ENCODE measurements at places on chromosomes 4 and X.

DNA sequence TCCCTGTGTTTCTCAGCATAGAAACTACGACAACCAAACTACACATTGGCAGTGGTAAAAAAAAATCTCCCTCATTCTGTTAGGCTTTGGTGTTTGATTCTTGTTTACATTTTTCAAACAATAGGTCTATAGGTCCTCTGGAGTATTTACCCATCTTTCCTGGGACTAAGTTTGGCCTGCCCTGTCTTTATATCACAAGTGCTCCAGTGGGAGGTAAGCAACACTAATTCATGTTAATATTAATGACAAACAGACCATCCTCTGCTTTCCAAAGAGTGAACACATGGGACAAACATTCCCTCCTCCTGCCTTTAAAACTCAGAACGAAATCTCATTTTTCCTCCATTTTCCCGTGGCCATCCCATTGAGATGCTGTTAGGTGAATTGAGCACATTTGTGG, 514.1 kb upstream of the INTU start:
- no peak for DNase-seq

DNA sequence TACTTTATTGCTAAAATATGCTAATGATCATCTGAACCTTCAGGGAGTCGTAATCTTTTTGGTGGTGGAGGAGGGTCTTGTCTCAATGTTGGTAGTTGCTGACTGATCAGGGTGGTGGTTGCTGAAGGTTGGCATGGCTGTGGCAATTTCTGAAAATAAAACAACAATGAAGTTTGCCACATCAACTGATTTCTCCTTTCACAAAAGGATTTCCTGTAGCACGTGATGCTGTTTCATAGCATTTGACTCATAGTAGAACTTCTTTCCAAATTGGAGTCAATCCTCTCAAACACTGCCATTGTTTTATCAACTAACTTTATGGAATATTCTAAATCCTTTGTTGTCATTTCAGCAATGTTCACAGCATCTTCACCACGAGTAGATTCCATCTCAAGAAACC, 19.3 kb downstream of the DDIT4L start:
- no peak for DNase-seq

DNA sequence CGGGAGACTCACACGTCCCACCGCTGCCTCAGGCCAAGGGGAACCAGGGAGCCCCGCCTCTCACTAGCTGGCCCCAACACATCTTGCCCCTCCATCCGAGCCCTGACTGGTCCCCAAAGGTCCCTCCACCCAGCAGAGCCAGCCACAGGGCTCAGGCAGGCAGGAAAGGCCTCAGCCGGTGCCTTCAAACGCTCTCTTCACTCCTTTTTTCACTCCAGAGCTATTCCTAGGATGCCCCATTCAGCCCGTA, 1.5 kb upstream of the ARHGAP4 start:
- DNase-seq, result no peak

DNA sequence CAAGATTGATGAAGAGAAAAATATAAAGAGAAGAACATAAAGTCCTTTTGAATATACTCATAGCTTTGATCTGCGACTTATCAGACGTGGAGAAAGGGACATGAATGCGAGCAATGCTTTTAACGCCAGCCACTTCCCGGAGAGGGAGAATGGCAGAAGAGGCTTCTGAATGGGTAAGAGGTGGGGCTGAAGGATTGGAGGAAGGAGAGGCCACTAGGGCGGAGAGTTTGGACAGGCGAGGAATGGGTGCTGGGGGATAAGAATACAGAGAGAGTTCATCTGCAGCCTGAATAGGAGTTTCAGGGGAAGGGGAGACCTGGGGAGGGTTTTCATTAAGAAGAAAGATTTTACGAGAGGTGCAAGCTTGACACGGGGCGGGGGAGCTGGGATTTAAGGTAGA, 2534.9 kb downstream of the PCDH7 start:
- DNase-seq, result no peak

DNA sequence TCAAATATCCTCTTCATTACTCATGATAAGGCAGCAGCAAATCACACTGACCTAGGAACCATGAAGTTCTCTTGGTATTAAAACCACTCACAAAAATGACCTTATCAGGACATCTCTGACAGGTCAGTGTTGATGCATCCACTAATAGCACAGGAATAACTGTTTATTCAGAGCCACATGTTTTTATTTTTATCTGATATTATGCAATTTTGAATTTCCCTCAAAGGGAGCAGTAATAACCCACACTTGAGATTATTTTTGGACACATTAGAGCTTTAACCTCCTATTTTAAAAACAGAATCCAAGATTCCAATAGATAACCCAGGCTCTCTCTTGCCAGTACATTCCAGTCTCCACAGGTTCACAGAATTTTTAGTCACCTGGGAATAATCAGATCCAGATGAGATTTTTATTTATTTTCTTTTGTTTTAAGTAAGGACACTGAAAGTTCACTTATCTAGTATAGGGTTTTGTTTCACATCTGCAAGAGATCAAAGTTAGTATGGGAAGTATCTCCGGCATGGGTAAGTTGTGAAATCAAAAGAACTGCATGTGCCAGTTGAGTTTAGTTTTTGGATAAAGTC, 36.3 kb upstream of the MYOZ2 start:
- DNase-seq, result peak; percentile 70

DNA sequence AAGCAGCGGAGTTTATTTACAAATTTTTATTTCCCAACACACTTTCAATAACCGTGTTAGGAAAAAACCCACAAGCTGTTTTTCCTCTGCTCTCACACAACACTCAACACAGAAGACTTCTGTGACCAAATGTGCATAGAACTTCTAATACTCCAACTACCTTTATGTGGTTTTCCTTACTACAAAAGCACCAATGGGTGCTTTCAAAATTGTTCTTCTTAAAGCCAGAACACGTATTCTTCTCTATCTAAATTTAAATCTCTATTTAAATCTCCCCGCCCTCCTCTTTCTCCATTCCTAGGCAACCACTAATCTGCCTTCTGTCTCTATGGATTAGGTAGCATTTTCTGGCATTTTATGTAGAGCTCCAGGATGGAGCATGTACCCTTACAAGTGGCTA, 90.0 kb downstream of the SHROOM2 start:
- DNase-seq, result no peak

DNA sequence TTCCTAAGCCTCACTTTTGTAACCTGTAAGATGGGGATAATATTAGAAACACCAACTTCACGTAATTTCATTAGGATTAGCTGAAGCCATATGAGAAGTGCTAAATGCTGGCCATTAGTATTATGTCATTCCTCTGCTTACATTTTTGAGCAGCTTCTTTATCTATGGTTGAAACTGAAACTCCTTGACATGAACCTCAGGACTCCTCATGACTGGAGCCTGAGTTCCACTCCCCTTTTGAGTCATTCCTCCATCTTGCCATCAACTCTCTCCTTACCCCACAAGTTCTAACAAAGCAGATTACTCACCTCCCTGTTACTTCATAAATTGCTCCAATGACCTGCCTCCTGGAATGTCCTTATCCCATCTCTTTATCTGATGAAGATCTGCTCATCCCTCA, 123.2 kb upstream of the KCNIP4 start:
- peak; percentile 20 for DNase-seq

DNA sequence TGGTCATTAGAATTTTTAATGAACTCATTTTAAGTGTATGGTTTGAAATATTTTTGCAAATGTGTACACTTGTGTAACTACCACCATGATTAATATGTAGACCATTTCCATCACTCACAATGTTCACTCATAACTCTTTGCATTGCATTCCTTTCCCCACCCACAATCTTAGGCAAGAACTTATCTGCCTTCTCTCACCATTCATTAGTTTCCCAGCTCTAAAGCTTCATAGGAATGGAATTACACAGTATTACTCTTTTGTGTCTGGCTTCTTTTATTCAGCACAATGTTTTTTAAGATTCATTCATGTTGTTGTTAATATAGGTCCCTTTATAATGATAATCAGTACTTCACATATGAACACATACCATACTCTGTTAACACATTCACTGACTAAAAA, 106.1 kb downstream of the ARAP2 start:
- peak; percentile 49 for DNase-seq

GRCh38 chr4:79927931-79928330, 145.1 kb downstream of the ANTXR2 start:
- DNase-seq, result no peak

DNA sequence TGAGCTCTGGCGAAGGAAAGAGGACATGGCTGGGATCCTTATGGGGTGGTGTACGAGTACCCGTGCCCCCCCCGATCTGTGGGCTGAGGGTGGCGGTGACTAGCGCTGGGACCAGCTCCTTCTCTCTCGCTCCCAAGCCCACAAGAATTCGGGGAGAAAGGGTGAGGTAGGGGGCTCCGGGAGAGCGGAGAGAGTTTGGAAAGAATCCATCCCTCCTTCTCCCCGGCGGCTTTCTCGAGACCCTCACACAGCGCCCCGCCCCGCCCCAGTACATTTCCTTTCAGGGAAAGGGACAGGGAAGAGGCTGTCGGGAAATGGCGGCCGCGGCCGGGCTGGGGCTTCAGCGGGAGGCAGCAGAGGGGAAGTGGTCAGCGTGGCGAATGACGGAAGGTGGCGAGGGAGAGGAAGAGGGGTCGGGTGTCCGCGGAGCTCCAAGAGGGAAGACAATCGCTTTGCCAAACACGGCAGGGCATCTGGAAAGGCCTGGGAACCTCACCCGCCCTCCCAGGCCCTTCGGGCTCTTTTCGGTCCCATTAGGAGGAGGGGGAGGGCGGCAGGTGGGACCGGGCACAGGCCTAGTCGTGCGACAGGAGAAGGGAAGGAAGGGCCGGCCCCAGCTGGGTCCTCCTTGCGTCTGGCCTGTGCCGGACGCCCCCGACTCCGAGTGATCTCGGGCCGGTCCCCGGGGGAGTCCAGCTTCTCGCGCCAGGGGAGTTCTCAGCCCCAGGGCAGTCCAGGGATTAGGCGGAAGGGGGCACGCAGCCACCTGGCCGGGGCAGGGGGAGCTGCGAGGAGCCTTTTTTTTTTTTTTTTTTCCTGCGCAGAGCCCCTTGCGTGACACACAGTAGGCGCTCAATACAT, 10.2 kb downstream of the HNRNPH2 start:
- DNase-seq, result no peak

- DNase-seq, result no peak
Observed at GRCh38 chr4:38500433-38500832, 163.6 kb upstream of the KLF3 start.

- no peak for DNase-seq
Observed at GRCh38 chr4:5120468-5120867, 69.2 kb downstream of the STK32B start.

- DNase-seq, result no peak
Observed at GRCh38 chr4:79574741-79575451, 166.9 kb upstream of the GK2 start.

GRCh38 chr4:182185491-182185890, 57.7 kb upstream of the TENM3 start:
- DNase-seq, result no peak

DNA sequence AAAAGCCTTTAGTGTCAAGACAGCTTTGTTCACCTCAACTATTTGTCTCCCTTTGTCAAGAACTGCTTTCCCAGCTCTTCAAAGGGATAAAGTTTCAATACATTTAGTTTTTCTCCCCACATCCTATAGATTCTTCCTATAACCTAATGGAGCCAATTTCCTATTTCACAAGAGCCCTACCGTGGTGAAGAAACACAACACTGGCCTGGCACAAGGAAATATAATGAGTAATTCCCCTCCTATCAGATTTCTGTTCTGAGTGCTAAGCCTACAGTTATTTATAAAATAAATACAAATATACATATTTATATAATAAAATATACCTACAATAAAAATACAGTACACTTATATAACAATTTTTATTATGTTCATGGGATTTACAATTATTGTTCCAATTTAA, 89.9 kb downstream of the SHISA3 start:
- no peak for DNase-seq

GRCh38 chrX:41302370-41302769, 31.6 kb upstream of the DDX3X start:
- DNase-seq, result no peak
